ENCODE measurements at places on chromosomes 11 and 22.

DNA sequence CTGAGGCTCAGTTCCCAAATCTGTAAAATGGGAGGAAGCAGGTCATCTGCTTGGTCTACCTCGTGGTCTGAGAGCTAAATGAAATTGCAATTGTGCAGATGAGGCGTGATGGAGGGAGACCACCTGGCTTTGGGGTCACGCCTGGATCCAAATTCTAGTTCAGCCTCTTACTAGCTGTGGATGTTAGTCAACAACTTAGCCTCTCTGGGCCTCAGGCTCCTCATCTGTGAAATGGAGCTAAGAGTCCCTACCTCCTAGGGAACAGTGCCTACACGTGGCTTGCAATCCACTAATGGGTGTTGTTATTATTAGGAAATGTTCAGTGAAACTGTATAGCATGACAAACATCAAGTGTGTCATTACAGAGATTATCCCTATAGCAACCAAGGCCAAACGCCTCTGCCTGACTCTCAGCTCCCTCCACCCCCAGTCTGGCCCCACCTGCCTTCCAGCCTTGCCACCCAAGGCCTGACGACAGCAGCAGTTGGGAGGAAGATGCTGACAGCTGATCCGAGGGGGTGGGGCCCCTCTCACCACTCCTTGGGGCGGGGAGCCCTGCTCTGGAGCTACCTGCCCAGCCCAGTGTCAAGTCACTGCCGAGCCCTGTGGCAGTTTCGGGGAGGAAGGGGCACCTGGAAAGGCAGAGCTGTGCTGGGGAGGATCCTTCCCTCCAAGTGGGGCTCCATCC, 1.7 kb upstream of the RHOD start:
- DNase-seq = peak; percentile 28

GRCh38 chr22:20869234-20869633, 10.4 kb downstream of the SNAP29 start:
- no peak for DNase-seq

GRCh38 chr11:111707691-111708067, 58.5 kb downstream of the PPP2R1B start:
- DNase-seq = no peak

GRCh38 chr22:35834061-35834460, 116.4 kb downstream of the APOL5 start:
- no peak for DNase-seq

DNA sequence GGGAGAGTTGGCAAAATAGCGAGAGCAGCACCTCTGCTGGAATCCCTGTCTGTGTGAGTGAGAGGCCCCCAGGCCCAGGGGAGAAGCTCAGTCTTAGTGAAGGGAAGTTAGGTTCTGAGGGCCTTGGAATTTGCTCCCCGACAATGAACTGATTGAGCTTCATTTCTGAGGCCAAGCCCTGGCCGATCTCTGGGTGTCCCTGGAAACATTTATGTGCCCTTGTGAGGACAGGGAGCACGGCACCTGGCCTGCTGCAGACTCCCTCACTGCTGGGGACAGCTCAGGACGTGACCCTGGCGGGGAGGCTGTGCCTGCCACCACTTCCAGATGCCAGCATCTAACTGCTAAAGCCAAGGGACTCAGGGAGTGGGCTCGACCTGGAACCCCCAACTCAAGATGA, 52.0 kb downstream of the ARHGAP8 start:
- DNase-seq = no peak

All from stimulated activated CD4-positive, alpha-beta T cell treated with anti-CD3 and anti-CD28 coated beads, TNF-alpha, amount 100 ng/mL, for 48 hours (primary cell).